ENCODE measurements at places on chromosomes 3 and 15.

DNA sequence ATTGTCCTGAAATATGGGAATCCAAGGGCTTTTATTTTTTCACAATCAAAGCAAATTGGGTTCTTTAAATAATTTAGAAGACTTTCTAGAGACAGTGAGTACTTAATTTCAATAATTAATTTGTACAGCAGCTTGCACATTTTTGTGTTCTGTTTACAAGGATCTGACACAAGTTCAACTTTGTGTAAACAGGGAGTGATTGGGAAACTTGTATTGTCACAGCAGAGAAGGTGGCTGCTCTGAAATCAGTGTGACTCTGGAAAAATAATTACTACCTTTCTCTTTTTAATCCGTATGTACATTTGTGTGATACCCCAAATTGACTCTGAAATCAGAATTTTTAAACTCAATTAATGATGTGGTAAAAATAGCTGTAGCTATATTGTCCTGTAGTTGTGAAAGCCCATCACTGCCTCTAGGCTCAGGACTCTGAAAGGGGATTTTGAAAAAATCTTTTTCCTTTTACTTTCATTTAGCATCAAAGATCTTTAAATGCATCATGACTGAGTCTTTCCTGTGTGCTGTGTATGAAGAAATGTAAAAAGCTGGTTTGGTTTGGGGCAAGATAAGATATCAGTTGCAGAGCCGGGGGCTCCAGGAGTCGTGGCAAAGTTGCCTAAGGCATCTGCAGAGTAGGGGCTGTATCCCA lies 45.1 kb downstream of the MFSD1 start:
- DNase-seq = no peak

GRCh38 chr3:126402666-126403302 lies 8.1 kb downstream of the CFAP100 start:
- no peak for DNase-seq

- DNase-seq = no peak
Observed at GRCh38 chr15:30030345-30030744, 52.4 kb upstream of the GOLGA8J start.

GRCh38 chr3:170766823-170767575 lies 103.0 kb downstream of the RPL22L1 start:
- DNase-seq = no peak

DNA sequence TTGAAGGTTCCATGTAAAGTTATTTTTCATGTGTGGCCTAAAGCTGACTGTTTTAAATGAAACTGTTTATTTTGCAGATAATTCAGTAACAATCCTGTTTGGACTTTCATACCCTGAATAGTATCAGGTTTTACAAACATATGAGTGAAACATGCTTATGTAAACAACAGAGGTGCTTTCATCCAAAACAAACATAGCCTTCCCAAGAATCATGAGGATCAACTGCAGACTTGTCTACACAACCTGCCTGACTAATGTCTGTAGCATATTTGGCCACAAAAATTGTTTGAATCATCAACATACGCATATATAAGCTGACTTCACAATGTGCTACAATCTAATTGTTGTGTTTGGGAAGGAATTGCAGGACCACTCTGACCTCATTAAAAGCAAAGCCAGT lies 190.4 kb downstream of the DIPK2A start:
- no peak for DNase-seq

DNA sequence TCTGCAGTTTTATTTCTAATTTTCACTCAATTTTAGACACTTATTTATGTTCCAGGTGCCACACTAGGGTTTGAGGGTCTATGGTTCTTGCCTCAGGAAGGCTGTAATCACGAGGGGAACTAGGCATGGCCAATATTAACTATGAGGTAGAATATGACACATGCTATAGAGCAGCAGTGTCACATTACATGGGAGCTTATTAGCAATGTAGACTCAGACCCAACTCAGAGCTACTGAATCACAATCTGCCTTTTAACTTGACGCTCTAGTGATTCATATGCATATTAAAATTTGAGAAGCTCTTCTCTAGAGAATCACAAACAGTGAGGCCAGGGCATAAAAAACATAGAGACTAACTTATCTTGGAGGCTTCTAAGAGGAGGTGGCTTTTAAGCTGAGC lies 32.8 kb upstream of the MRPL3 start:
- DNase-seq = no peak

DNA sequence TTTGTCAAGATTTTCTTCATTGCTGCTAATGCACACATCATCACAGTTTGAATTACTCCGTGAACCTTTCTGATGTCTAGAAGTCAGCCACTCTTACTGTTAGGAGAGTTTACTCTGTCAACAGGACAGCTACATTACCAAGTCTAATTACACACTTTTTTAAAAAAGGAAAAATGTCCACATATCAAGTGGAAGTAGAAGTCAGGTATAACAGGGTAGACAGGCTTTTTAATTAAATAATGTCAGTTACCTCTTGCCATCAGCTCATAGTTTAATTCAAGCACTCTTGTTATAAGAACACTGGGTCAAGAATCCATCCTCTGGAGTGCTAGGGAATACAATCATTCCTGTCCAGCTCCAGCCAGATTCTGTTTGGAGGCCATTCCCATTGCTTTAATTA lies 232.8 kb downstream of the TAFA4 start:
- no peak for DNase-seq

GRCh38 chr3:38067508-38068233 lies 28.7 kb downstream of the DLEC1 start:
- no peak for DNase-seq

DNA sequence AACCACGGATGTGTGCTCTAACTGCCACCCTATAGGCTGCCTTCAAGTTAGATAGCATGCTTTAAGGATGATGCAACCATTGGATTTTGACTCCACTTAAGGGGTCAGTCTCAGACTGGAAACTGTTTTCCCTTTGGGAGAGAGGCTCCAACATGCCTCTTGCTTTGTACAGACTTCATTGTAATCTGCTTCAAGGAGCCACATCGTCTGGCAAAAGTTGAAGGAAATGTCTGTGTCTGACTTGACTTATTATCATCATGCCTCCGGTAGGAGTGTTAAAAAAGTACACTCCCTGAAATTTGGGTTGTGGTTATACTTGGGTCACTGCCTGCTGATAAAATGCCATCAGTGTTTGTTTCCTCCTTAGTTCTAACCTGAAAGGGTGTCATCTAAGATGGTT lies 245.4 kb upstream of the CDIN1 start:
- DNase-seq = no peak

DNA sequence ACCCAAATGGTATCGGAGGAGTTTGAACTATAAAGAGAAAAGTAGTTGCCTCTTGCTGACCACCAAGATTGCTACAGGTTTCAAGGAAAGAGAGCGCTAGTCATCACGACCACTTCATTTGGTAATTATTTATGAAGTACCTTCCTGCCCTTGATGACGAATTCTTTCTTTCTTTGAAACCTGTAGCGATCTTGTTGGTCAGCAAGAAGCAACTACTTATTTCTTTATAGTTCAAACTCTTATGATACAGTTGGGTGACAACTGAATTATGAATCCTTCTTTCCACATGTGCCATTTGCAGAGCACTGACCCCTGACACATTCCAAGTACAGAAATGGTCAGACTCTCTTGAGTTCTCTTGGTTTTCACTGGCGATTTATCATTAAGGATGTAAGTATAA lies 46.8 kb downstream of the THRB start:
- DNase-seq = no peak

GRCh38 chr15:65079580-65079979 lies 3.0 kb downstream of the KBTBD13 start:
- DNase-seq = no peak

DNA sequence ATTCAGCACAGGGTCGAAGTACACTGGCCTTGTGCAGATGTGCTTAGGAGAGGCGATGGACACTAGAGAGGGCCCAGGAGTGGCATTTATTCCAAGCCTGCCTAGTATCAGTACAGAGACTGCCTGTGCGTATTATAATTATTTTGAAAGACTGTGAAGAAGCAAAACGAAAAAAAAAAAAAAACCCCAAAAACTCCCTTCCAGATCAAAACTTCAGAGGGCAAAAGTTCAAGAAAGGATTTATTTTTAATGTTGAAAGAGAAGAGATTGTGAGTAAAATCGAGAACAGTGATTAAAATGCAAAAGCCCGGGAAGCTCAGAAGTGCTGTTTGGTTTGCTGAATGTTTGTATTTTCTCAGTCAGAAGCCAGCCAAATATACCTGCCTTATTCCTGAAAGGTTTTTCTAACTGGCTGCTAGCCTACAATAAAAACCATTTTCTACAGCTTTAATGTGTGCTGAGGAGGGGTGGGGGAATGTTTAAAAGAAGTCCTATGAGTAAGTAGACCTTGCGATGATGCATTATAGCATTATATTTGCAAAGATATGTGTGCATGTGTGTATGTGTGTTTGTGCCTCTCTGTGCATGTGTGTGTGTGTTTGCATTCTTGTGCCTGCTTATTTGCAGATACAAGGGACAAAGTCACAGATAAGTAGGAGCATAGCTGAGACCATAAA lies 19.3 kb upstream of the LZTFL1 start:
- DNase-seq = no peak

DNA sequence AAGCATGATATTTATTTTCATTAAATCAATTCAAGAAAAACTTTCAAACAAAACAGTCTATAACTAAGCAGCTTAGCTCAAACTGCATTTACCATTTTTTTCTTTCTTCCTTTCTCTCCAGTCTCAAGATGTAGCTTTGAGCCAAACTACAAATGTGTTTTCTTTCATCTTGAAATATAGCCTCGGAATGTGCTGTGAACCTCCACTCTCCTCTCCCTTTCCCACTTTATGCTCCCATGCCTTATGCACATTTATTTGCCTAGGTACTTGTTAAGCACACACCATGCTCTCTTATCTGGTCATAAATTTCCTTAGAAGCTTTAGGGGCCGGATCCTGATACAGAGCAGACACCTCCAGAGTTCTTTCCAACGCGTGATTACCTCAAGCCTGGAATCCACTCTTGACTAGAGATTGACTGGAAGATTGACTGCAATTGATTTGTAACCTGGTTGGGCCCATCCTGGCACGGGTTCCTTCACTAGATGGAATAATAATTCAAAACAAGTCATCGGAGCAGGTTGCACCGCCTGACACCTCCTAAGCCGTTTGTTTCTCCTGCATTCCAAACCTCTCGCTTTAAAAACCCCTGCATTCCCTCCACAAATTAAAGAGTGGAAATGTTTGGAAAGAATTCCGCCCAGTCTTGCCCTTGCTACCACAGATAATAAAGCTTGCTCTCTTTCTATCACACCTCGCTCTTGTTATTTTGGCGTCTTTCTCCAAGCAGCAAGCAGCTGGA lies 344.7 kb downstream of the CHL1 start:
- no peak for DNase-seq

DNA sequence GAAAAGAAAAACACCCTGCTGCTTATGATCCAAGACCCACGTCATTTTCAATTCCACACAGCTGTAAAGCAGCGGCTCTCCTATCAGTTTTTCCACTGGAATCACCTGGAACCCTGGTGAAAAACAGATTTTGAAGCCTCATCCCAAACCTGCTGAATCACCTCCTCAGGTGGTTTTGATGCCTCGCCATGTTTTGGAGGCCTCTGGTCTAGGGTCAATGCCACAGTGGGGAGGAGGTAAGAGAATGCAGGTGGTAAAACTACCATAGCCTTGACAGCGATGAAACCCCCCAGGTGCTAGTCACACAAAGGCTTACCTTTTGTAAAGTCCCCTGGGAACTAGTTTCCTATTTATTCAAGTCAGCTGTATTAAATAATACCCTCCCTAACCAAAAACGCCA lies 24.8 kb downstream of the MYO1E start:
- DNase-seq = no peak

GRCh38 chr15:60660290-60661051 lies 181.5 kb upstream of the ICE2 start:
- DNase-seq = no peak

- no peak for DNase-seq
Observed at GRCh38 chr15:29800491-29801366, 21.5 kb downstream of the TJP1 start.
